IPS-NIHi11 (cell line): ENCODE measurements at places on chromosomes 2 and 18.

DNA sequence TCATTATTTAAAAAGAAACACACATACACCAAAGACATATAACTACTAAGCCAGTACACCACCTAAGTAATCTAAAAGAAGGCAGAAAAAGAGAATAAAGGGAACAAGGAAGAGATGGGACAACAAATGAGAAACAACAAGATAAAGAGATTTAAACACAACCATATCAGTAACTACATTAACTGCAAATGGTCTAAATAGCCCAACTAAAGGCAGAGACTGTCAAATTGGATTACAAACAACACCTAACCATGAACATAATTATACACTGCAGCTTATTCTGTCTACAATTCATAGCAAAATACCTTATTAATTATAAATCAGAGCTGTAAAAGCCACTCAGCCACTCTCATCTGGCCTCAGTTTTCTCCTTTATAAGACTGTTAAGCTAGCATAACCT, 15.0 kb downstream of the PPP4R1 start:
- DNase-seq, result no peak

GRCh38 chr2:186590350-186590758, 498 bp downstream of the ITGAV start:
- no peak for DNase-seq

DNA sequence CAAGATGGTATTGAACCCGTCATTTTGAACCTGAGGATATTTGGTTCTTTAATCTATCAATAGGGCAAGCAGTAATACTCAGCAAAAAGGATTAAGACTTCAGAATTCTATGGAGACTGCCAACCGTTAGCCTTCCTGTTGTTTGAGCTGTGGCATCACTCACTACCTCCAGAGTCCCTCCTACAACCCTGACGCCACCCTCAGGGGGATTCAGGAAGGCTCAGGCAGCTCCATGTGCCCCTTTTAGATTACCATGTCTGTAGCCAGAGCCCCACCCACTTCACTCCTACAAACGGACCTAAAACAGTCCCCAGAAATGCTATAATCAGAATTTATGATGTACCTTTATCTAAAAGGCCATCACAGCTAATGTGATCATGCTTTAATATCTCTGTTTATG, 172.9 kb downstream of the EPHA4 start:
- DNase-seq, result no peak

DNA sequence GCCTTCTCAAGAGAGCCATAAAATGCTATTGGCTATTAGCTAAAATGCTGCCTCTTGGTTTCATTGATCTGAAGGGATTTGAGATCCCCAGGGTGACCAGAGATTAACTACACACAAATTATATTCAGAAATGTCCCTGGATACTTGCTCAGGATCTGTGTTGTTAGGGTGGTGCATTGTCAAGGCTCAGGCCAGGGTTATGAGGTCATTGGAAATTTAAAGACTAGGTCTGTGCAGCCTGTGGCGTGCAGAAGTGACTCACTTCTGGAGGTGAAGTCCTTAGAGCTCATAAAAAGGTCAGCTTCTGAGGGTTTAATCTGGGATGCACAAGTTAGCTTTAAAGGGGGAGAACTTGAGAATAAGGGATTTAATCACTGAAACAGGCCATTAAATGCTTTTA, 23.5 kb downstream of the LRRTM1 start:
- DNase-seq, result no peak

DNA sequence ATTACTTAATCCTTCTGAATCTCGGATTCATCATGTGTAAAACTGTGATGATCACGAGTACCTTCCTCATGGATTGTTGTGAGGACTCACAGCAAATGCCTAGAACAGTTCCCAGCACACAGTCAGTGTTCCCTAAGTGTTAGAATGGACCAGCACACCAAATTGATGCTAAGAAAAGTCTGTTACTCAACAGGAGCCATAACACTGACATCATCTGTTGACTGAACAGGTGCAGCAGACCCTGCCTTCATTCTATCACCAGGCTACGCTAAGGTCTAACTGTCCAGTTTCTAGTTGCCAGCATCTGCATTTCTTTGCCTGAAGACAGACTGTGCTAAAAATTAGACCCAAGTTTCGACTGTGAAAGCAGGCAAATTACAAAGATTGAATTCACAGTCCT, 18.6 kb downstream of the DTNB start:
- DNase-seq, result no peak

DNA sequence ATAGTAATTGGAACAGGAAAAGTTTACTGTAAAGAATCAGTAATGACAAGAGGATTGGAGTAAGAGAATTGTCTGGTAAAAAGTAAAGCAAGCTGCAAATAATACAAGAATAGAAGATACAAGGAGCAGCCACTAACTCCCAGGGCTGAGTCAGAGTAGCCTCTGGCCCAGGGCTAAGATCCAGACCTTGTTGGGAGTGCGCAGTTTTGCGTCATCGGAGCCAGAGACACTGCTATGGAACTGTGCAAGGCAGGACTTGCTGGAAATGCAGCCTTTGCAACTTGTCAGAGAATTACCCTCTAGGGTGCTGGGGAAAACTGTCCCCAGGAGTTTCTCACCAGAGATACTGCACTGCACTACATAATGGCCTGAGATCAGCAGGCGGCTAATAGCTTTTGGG, 135.2 kb downstream of the NYAP2 start:
- DNase-seq, result no peak

GRCh38 chr2:172011812-172012575, 12.2 kb downstream of the METAP1D start:
- DNase-seq, result no peak

- DNase-seq, result peak; percentile 2
These were observed 4.1 kb downstream of the HS6ST1 start for GRCh38 chr2:128314348-128315121.

DNA sequence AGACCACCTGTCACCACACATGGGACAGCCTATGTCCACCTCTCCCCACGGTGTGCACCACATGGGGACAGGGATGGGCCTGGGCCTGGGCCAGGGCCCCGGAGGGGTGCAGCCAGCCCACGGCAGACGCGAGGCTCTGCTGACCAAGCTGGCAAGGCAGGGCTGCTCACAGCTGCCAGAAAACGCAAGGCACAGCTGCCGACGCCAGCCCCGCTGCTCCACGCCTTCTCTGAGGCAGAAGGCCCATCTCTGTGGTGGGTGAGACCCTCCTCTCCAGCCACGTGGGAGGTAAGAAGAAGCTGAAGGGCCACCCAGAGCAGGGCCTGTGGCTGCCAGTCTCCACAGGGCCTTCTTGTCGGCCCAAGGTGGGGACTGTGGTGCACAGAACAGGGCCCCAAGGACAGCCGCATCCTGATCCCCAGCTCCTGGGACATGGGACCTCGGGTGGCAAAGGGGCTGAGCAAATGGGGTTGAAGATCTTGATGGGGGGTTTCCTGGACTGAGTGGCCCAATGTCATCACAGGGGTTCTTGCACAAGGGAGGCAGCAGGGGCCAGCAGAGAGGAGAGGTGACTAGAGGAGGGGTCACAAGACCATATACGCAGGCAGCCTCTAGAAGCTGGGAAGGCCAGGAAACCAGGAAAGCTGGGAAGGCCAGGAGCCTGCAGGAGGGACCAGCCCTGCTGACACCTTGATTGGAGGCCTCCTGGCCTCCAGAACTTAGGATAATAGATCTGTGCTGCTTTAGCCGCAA, 72.3 kb downstream of the NDUFA10 start:
- no peak for DNase-seq

DNA sequence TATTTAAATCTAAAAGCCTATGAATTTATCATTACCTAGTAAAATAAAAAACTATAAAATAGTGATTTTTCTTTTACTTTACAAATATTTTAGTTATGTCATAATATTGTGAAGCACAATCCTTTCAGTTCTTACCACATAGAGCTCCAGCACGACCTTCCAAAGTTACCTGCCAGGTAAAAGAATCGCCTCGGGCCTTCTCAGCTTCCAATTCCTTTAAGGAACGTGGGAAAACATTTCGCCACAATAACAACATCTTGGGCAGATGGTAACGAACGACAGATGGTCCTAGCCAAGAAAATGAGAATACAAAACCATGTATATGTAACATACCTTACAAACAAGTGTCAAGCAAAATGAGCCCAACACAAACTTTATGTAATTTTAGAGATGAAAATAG, 23.7 kb downstream of the HEATR5B start:
- DNase-seq, result no peak

- no peak for DNase-seq
These were observed 27.3 kb upstream of the COPS8 start for GRCh38 chr2:237058423-237058822.

DNA sequence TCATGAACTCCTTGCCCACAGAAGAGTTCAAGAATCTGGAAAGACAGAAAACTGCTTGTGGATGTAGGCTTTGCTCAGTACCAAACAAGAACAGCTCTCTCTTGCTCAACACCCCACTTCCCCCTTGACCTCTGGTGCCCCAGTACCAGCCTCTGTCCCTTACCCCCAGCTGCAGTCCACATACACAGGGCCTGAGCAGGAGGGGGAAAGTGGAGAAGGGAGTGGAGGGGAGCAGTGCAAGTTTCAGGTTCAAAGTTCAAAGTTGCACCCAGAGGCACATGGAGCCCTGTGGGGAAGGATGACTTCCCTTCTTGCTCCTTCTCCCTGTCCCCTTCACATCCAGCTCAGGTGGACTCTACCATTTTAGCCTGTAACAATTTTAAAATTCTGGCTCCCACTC, 61.1 kb upstream of the LPIN2 start:
- no peak for DNase-seq

GRCh38 chr2:235773188-235773928, 279.5 kb downstream of the AGAP1 start:
- DNase-seq, result peak; percentile 50

- DNase-seq, result no peak
These were observed 21.3 kb upstream of the VRK2 start for GRCh38 chr2:58025150-58025933.

- no peak for DNase-seq
These were observed 623.0 kb downstream of the BCL11A start for GRCh38 chr2:59930430-59930829.

- no peak for DNase-seq
These were observed 21.0 kb upstream of the CTLA4 start for GRCh38 chr2:203846490-203847105.

DNA sequence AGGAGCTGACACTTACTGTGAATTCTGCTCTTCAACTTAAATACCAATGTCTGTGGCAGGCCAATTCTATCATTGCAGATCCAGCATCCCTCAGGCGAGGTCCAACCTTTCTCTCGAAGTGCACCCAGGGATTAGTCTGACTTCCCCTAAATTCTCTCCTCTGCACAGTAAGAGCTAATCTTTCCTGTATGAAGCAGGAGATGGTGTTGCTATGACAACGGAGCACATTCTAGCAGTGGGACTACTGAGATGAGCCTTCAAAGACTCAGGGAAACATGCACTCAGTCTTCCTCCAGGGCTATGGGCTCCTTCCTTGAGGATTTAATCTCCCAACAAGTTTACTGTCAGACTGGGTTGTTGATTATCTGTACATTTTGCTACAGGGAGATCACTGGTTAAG, 176.3 kb downstream of the NOL4 start:
- DNase-seq, result no peak

GRCh38 chr18:57052173-57052572, 94.7 kb upstream of the BOD1L2 start:
- DNase-seq, result no peak

- DNase-seq, result no peak
These were observed 153.4 kb upstream of the CCDC150 start for GRCh38 chr2:196486146-196486545.

- DNase-seq, result no peak
These were observed 71.9 kb downstream of the TAF4B start for GRCh38 chr18:26298107-26298506.

- no peak for DNase-seq
These were observed 265.9 kb downstream of the NUP35 start for GRCh38 chr2:183390109-183390508.

GRCh38 chr2:95158891-95159619, 593 bp downstream of the ZNF514 start:
- DNase-seq, result peak; percentile 62

- no peak for DNase-seq
These were observed 29.8 kb downstream of the STARD6 start for GRCh38 chr18:54327818-54328217.

GRCh38 chr2:121860033-121860757, 104.7 kb downstream of the TSN start:
- DNase-seq, result no peak

DNA sequence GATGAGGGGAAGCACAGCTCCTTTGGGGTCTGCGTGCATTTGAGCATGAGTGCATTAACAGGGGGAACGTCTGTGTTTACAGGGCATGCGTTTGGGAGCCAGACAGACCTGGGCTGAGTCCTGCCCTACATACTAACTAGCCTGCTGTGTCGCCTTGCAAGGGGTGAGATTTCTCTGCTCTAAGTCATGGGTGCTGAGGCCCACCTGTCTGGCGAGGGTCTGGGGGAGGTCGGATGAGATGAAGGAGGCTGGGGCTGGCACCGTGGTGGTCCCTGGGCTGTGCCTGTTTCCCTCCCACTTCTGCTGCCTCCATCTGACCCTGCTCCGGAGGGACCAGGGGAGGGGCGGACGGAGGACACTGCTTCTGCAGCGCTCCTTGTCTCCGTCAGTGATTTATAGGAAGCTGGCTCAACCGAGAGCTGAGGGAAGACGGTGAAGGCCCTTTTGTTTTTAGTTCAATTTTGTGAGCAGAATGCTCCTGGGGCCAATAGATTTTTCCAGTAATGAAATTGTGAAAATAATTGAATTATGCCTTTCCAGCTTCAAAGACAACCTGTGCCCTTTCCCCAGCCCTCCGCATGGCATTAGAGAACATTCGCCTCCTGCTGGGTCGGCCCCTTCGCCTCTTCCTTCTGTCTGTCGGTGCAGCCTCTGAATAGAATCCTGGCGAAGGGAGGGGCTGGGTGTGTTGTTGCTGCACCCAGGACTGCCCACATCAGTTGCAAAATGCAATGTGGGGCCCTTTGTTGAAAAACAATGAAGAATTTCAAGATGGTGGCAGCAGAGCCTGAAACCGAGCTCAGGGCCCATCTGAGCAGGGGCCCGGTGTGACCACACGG, 49.7 kb downstream of the RRM2 start:
- DNase-seq, result no peak

DNA sequence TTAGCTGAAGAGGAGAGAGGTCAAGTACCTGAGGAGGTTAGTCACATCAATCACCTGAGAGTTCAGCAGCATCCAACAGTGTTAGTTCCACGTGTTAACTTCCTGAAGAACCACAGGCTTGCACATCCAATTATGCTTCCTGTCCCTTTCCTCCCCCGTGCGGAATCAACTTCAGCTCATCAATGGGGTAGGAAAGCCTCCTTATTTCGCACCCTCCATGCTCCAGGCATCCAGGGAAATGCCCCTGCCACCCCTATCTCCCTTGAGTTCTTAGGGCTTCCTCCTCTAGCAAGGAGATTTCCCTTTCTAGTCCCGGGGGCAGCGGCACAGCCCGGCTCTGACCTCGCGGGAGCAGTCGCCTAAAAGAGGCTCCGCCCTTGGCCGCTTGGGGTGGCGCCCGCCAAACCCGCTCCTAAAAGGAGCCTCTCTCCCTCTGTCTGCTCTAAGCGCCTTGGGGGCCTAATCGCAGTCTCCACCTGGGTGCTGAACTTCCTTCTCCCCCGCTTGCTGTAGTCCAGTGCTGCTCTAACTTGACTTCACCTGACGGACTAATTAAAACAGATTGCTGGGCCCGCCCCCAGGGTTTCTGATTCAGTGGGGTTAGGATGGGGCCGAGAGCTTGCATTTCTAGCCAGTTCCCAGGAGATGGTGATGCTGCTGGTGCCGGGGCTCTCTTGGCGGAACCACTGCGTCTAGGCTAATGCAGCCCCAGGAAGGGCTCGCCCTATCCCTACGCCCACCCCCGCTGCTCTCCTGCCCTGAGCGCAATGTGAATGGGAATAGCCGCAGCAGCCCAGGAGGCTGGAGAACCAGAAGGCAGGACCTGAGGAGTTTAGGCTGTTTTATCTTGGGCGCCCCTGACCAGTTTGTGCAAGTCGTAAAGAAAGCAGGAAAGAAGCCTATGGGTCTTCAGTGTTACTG, 3.4 kb upstream of the TET3 start:
- DNase-seq, result peak; percentile 69
